IPS-NIHi11 (cell line): ENCODE measurements at places on chromosomes 3 and 15.

- DNase-seq: no peak
Observed at GRCh38 chr3:172977696-172978095, 163.3 kb downstream of the SPATA16 start.

DNA sequence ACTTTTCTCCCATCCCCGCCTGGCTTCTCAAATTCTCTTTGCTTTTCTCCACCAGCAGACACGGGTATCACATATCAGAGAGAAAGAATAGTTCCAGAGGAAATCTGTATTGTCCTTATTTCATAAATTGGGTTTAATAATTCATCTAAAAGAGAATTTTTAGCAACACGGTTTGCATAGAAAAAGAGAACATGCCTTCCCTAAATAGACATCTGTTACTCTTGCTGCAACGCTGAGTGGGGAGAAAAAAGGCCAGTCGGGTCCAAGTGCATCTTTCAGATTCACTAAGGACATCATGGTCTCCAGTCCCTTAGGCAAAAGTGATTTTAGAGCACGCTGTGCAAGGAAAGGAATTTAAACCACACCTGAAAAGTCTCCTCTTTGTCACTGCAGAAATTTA lies 201.3 kb downstream of the ABHD5 start:
- no peak for DNase-seq

GRCh38 chr3:45553469-45553974 lies 41.0 kb upstream of the LIMD1 start:
- no peak for DNase-seq

DNA sequence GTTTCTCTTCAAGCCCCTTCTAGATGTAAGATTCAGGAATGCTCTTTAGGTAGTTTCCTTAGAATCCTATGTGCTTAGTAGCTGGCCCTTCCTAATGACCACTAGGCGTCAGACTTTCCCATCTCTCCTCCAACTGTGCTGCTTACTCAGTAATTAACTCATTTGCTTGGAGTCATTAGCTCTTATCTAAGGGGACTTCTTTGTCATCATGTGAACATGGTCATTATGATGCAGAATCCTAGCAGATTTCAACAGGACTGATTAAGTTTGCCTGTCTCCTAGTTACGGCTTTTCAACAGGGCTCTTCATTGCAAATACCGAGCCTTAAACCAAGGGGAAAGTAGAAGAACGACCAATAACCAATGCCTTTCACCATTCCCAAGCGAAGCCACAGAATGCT lies 46.4 kb downstream of the GJD2 start:
- DNase-seq: peak; percentile 47

- no peak for DNase-seq
Observed at GRCh38 chr15:43249699-43250203, 17.0 kb downstream of the TGM5 start.

- DNase-seq: no peak
Observed at GRCh38 chr3:45272828-45273470, 46.9 kb upstream of the TMEM158 start.

GRCh38 chr3:106628407-106628806 lies 748.8 kb upstream of the CCDC54 start:
- no peak for DNase-seq

DNA sequence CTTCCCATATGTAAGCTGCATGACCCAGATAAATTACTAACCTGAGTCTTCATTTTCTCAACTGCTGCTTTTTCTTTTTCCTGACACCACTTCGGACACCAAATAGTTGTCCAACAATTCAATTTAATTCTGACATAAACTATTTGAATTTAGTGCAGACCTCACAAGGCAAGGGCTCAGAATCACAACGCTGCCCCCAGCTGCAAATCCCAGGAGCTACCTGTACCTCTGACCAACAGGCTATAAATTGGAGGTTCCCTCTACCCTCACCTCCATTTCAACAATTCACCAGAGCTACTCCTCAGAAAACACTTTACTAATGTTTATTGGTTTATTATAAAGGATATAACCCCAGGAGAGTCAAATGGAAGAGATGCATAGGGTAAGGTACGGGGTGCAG lies 737.6 kb downstream of the NTRK3 start:
- no peak for DNase-seq

- no peak for DNase-seq
Observed at GRCh38 chr3:430186-430585, 233.6 kb downstream of the CHL1 start.

DNA sequence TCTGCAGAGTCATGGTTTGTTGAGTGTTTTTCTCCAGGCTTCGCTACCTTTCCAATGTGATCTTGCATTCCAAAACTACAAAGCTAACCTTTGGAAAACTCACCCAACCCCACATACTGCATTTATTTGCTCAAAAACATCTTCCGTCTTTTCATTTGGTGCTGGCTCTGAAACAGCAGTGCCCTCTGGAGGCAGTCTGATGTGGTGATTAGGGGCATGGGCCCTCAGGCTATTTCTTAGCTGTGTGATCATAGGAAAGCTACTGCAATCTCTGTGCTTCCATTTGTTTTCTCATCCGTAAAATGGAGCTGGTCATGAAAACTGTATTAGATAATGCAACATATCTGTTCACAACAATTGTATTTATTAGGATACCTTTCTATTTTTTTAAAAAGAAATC lies 47.0 kb downstream of the MTHFS start:
- DNase-seq: peak; percentile 53

- DNase-seq: no peak
Observed at GRCh38 chr15:67138891-67139855, 73.8 kb downstream of the SMAD3 start.

DNA sequence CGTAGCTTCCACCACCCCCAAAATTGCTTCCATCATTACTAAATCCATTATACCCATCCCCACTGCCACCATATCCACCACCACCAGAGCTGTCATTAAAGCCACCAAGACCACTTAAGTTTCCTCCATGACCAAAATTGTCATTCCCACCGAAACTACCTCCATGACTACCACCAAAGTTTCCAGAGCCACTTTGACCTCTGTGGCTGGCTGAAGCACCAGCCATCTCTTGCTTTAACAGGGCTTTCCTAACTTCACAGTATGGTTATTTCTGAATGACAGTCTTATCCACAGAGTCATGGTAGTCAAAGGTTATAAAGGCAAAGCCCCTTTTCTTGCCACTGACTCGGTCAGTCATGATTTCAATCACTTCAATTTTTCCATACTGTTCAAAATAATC lies 24.3 kb upstream of the DENND4A start:
- DNase-seq: no peak

- no peak for DNase-seq
Observed at GRCh38 chr3:107208796-107209195, 168.4 kb upstream of the CCDC54 start.

DNA sequence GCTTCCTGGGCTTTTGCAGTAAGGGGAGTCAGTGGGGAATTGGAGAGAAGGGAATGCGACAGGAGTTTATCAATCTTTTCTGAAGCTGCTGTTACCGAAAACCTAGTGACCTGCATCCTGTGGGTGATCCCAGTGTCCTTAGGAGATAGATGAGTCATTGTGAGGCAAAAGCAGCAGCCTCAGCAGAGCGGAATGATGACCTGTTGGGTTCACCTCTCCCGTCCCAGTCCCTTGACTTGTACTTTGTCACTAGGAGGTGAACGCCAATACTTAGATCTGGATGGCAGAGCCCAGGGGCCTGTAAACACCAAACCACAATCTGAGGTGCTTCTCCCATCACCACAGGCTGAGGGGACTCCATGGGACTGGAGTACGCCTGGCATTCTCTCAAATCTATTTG lies 17.9 kb downstream of the CDAN1 start:
- DNase-seq: no peak

DNA sequence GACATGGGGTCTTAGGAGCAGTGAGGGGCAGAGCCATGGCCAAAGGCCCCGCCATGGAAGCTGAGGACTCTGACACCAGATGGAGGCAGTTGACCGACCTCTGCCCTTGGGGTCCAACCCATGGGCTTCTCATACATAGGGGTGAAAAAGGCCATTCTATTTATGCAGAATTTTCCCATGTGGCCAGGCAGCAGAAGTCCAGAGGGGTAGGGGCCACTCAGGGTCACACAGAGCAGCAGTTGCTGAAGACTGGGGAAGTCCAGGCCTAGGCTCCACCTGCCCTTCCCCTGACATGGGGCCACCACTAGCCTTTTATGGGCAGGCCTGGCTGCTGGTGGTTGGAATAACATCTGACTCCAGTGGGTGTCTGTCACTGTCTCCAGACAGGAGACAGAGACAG lies 6.4 kb downstream of the PRSS50 start:
- no peak for DNase-seq

GRCh38 chr3:4765212-4765611 lies 214.0 kb upstream of the BHLHE40 start:
- DNase-seq: no peak

DNA sequence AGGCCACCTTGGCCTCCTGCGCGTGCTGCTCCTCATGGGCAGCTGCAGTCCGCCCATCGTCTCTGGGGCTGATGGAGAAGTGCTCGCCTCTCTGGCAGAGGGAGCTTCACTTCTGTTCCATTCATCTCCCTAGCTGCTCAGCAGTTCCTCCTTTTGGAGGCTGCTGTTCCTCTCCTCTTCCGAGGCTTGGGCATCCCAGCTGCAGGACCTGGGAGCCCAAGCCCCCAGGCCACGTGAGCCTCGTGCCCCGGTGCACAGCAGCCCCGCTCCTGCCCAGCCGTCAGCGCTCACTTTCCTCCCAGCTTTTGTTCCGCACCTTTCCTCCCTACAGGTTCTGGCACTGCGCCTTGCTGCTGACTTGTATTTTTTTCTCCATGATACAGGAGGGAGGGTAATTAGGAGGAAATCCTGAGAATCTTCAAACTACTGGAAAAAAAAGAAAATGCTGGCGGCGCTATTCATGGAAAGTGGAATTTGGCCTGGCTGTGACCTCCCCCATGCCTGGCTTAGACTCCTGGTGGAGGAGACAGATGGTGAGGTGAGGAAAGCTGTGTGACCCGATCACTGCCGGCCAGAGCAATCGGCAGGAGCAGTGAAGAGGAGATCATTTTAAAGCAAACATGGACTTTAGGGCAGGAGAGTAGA lies 210.1 kb downstream of the CHST2 start:
- DNase-seq: no peak

DNA sequence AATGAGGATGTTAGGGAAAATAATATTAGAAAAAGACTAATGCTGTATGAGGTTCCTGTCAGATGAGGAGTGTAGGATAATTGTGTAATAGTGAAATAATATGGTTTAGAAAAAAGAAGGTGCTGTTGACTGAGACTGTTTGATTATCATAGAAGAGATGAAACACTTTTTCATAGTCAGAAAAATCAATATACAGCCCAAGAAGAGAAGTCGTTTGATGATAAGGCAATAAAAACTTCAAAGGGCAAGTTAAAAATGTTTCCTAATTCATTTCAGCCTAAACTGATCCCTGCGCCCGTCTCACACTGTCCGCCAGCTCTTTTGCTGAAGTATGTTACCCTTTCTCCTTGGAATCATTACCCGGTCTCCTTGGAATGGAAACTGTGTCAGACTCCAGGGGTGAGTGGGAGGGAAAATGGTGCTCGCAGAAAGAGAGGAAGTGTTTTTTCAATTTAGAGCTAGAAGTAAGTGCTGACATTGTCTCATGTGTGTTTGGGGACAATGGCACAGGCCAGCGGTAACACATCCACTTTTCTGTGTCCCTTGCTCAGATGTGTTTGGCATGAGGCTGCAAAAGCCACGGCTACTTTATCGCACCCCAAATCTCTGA lies 23.6 kb downstream of the DUT start:
- DNase-seq: no peak

GRCh38 chr15:70400766-70401541 lies 303.2 kb upstream of the TLE3 start:
- DNase-seq: no peak

- DNase-seq: no peak
Observed at GRCh38 chr15:56207092-56207491, 36.6 kb downstream of the RFX7 start.

DNA sequence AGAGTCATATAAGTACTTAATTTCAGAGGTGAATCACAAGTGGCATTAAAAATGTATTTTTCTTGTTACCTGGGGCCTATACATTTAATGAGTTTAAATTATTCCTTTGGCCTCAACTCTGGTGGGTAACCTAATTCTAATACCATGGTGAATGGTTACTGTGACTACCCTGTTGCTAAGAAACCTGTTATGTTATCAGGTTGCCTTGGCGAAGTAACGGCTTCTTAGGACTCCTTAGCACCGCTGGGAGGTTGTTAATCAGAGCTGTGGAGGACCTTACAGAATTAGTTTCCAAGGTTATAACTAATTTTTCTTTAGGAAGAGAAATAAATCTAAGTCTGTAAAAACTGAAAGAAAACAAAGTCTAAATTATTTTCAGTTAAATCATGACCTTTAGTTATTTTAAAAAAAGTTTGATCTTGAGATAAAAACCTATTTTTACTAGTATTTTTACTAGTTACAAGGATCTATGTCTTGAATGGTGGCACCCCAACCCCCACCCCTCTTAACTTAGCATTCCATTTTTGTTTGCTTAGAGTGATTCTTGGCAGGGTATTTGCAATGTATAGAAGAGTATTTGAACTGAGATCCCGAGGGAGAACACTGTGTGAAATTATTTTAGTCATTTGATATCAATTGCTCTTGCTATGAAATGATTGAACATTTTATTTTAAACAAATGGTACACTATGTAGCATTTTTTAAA lies 155.5 kb downstream of the FNDC3B start:
- DNase-seq: peak; percentile 56

- DNase-seq: no peak
Observed at GRCh38 chr15:28001641-28002040, 97.5 kb downstream of the OCA2 start.

GRCh38 chr3:157240408-157240807 lies 80.5 kb upstream of the CCNL1 start:
- no peak for DNase-seq

GRCh38 chr15:50652671-50653070 lies 33.9 kb downstream of the TRPM7 start:
- no peak for DNase-seq

DNA sequence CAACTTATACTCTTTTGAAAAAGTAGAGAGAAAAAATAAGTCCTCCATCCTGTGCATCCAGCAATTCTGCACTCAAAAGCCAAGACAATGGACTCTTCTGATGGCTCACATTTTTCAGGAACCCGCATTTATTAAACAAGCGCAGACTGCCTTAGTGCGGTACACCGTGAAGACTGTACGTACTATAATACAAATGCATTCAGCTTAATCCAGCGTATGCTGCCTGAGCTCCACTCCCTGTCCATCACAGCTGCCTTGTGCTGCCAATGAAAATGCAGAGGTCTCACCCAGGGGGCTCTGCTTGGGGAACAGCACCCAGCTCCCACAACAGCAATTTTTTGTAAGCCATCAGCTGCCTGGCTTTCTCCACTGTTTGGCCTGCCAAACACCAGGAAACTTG lies 350.9 kb downstream of the ULK4 start:
- no peak for DNase-seq

- no peak for DNase-seq
Observed at GRCh38 chr3:13164893-13165492, 91.8 kb upstream of the IQSEC1 start.
